ENCODE measurements at places on chromosomes 3 and 15.

DNA sequence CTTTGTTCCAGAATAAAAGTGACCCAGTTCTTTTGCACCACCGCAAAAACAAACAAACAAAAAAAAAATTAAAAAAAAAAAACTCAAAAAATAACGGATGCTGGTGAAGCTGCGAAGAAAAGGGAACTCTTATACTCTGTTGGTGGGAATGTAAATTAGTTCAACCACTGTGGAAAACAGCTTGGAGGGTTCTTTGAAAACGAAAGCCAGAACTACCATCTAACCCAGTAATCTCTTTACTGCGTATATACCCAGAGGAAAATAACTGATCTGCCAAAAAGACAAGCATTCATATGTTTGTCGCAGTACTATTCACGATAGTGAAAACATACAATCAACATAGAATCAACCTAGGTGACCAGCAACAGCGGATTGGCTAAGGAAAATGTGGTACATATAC, 298.9 kb upstream of the CBLB start:
- no peak for DNase-seq

- DNase-seq: no peak
These were observed 518 bp downstream of the COLQ start for GRCh38 chr3:15520804-15521572.

GRCh38 chr3:189947948-189948723, 172.6 kb downstream of the P3H2 start:
- DNase-seq: no peak

DNA sequence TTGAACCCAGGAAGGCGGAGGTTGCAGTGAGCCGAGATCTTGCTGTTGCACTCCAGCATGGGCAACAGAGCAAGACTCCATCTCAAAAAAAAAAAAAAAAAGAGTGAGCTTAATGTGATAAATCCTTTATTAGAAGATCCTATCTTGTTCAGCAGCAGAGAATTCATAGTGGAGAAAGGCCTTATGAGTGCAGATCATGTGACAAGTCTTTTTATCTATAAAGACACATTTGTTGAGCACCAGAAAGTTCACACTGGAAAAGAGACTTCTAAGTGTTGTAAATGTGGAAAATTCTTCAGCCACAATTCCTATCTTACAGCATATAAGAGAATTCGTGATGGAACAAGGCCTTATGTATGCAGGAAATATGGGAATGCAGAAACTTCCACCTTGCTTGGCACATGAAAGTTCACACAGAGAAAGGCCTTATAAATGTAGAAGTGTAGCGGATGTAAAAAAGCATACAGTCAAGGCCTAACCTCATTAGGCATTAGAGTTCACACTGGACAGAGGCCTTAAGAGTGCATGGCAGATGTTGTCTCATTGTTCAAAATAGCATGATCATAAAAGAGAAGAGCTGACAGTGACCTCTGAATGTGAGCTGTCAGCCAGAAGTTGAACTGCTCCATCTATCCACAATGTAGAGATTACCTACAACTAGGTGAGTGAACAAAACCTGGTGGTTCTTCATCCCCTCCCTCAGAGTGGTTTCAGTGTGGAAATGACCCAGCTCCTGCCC, 16.7 kb downstream of the ADAM10 start:
- DNase-seq: no peak

- DNase-seq: no peak
These were observed 1.4 kb downstream of the NDUFB4 start for GRCh38 chr3:120597445-120598049.

GRCh38 chr3:2908693-2909351, 201.4 kb downstream of the IL5RA start:
- DNase-seq: no peak

GRCh38 chr3:110006913-110007312, 669.6 kb upstream of the DPPA4 start:
- DNase-seq: no peak

DNA sequence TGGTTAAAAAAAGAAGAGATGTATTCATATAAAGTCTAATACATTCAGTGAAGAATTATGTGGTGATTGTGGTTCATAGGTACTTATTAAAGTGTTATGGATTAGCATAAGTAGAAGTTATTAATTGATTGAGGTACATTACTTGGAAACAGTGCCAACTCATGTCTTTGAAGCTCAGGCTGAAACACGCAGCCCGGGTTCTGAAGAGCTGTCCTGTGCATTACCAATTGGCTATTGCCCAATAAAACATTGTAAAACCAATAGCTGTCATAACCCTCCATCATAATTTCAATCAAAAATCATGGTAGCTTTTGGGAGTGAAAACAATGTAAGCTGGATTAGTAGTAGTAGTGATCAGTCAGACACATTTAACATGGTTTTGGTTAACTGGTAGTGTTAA, 560.1 kb downstream of the MCTP2 start:
- no peak for DNase-seq

DNA sequence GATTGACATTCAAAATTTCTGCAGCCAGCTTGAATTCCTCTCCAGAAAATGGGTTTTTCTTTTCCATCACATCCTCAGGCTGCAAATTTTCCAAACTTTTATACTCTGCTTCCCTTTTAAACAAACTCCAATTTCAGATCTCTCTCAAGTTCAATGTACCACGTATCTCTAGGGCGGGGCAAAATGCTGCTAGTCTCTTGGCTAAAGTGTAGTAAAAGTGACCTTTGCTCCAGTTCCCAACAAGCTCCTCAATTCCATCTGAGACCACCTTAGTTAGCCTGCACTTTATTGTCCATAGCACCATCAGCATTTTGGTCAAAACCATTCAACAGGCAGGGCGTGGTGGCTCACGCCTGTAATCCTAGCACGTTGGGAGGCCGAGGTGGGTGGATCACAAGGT, 46.7 kb downstream of the NIPA2 start:
- no peak for DNase-seq

DNA sequence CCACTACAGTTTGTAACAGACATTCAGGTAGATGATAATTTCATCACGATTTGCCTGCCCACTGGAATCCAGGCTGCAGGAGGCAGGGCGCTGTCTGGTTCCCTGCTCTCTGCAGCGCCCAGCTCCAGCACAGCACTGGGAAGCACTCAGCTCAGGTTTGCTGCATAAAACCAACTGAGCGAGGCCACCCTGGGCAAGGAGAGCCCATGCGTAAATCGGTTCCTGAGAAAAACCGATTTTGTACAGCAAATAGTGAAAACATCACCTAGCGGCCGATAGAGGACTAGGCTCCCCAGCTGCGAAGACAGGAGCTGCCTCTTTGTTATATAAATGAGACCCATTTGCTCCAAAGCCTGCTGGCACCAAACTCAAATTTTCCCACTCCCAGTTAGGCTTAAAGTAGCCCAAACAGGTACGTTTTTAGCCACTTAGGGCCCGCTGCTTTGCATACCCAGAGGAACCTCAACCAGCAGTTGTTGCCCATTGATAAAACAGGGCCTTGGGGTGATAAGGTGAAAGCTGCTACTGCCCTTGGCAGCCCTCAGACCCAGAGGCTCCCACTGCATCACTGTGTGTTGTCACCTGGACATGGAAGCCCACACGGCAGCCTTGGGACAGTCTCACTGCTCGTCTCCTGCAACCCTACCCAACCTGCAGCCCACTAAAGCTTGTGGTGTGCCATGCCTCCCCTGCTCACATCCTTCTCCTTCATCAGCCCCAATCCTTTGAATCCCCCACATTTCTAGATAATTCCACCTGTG, 47.5 kb downstream of the ALDH1L1 start:
- no peak for DNase-seq

DNA sequence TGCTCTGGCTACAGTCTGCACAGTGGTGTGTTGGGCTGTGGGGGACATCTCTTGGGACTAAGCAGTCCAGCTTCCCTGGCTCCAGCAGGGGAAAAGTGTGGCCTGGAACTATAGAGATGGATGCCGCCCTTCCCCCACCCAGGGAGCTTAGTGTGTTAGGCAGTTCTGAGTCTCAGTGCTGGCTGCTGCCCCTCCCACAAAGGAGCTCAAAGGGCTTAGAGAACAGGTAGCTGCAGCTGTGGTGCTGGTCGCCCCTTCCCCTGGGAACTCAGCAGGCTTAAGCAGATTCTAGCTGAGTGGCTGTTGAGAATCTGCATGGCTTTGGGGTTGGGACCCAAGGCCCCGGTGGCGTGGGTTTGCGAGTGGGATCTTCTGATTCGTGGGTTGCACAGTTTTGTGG, 190.8 kb downstream of the PDCD6IP start:
- no peak for DNase-seq

- no peak for DNase-seq
These were observed 335.5 kb upstream of the CBLB start for GRCh38 chr3:106204160-106204868.

GRCh38 chr3:60792249-60792852, 458.9 kb downstream of the FHIT start:
- DNase-seq: no peak

- no peak for DNase-seq
These were observed 26.0 kb upstream of the MAP4 start for GRCh38 chr3:48042071-48042760.
